ENCODE measurements at places on chromosomes 16 and 17.

- no peak for DNase-seq
Measured at GRCh38 chr16:73568769-73569168, 520.8 kb upstream of the ZFHX3 start.

DNA sequence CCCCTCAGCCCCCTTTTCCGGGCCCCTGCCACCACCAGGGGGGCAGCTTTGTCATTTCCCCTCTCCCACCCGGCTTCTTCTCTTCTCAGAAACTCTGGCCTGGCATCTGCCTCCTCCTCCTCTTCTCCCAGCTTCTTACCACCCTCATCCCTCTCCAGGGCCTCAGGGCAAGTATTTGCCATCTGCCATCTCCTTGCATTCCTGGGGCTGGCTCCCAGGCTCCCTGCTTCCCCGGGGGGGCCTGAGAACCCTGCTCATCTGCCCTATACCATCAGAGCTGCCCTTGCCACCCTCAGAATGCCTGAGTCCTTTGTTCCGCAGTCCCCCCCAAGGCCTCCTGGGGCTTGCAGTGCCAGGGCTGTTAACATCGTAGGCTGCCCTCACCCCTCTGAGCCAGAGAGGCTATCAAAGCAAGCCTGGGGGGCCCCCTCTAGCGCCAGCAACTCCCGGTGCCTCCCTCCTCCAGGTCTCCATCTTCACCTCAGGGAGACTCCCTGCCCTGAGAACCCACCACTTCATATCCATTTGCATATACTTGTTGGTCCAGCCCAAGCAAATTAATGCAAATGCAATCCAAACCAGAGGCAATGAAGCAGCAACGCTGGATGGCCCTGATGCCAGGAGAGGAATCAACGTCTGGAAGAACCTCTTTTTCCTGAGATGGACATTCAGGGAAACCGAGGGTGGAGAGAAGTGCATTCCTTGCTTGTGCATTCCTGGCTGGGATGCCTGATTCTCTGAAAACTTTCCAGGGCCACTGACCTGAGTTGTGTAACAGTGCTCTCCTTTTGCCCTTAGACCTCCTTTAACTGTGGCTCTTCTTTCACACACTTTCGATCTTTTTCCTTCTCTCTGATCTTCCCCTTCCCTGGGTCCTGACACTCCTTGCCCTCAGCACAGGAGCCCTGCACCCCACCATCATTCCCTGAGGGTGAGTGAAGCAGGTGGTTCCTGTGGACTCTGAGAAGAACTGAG is 20.7 kb upstream of the SP2 start:
- DNase-seq, result no peak

DNA sequence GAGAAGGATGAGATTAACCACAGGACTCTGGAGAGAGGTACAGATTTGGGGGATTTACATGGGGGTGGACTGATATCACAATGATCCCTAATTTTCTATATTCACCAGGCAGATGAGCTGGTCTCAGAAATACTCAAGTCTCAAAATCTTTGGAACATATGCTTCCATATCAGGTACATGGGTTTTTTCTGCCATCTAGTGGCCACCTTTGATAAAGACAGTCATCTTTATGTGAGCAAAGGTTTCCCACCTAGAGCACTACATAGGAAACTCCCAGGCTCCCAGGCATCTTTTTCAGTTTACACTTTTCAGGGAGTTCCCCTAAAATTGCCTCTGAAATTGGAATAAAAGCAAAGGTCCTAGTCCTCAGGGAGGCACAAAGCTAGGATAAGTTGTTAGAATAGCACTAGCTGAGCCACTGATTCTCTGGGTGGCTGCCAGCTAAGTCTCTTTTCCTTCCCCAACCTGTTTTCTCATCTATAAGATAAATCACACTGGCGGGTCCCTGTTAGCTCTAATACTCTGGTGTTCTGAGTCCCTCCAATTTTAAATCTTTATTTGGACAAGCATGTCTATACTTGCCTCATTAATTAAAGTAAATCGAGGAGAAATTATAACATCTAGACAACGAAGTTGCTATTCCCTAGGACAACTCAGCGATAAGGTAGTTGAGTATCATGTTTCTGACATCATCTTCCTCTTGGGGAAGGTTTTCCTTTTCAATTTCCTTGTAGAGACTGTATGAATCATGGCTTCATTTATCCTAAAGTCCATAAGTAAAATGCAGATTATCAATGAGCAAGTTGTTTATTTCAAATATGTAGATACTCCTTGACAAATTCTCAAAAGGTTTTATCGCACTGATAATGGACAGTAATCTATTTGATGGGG is 19.0 kb upstream of the MON1B start:
- DNase-seq, result peak; percentile 76

GRCh38 chr17:50087246-50087911 is 7.8 kb upstream of the PDK2 start:
- DNase-seq, result peak; percentile 80
